ENCODE measurements at places on chromosomes 3 and 15.
A peak's percentile ranks its signal among the peaks of the same experiment; 100 is the strongest.

DNA sequence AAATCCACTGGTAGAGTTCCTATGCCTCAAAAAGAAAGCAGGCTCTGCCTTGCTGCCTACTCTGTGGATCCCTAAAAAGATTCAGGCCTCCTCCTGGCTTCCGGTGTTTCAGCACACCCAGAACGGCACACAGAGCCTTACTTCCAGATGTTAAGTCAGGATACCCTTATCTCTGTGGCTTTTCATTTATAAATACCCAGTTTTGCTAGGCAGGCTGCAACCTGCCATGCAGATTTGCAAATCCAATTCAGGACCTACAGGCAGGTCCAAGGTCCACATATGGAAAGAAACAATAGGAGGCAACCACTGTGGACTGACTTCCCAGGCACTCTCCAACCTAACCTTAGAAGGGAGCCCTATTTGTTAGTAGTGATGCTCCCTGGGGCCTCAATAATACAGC is 30.7 kb downstream of the EFL1 start:
- DNase-seq: no peak

GRCh38 chr15:69394556-69395282 is 19.4 kb upstream of the KIF23 start:
- DNase-seq: peak; percentile 85

GRCh38 chr3:59914251-59914650 is 864.4 kb upstream of the CFAP20DC start:
- DNase-seq: no peak

DNA sequence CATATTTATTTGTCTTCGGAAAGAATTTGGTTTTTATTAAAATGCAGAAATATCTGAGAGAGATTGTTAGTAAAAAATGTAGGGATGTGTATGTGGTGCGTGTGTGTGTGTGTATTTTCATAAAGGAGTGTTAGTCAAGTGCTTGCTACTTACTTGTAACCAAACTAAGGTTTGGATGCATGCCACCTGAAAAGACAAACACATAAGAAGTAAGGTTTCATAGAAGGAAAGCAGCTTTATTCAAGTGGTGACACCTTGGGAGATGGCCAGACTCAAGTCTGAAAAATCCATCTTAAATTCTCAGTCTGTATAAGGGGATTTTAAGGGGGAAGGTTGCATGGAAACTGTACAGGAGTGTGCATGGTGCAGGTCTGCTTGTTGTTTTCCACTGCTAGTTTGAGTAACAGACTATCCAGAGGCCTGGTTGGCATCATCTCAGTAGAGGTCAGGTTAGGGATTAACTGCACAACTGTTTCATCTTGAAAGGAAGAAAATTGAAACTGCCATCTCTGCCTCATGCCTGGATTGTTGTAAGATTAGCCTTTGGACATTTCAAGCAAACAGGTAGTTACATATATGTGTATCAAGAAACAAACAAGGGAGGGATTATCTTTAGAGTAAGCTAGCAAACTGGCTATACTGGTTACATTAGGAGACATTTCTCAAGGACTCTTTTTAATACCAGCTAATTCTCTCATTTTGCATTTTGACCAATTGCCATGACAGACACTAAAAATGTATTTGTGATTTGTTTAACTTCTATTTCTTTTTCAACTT is 196.7 kb downstream of the EPHA6 start:
- no peak for DNase-seq

DNA sequence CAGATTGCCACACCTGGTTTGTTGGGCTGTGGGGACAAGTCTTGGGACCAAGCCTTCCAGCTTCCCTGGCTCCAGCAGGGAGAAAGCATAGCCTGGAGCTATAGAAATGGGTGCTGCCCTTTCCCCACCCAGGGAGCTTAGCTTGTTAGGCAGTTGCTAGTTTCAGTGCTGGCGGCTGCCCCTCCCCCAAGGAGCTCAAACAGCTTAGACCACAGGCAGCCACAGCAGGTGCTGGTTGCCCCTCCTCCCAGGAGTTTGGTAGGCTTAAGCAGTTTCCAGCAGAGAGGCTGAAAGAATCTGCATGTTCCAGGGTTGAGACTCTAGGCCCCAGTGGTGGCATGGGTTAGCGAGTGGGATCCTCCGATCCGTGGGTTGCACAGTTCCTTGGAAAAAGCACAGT is 889.7 kb downstream of the IGSF11 start:
- DNase-seq: no peak

GRCh38 chr15:58649175-58649574 is 100.3 kb downstream of the ADAM10 start:
- DNase-seq: no peak

GRCh38 chr3:66386011-66386924 is 114.6 kb downstream of the LRIG1 start:
- DNase-seq: no peak

- DNase-seq: no peak
Measured at GRCh38 chr3:27749643-27750042, 27.5 kb upstream of the EOMES start.

GRCh38 chr15:83305704-83306291 is 21.3 kb upstream of the BNC1 start:
- no peak for DNase-seq

DNA sequence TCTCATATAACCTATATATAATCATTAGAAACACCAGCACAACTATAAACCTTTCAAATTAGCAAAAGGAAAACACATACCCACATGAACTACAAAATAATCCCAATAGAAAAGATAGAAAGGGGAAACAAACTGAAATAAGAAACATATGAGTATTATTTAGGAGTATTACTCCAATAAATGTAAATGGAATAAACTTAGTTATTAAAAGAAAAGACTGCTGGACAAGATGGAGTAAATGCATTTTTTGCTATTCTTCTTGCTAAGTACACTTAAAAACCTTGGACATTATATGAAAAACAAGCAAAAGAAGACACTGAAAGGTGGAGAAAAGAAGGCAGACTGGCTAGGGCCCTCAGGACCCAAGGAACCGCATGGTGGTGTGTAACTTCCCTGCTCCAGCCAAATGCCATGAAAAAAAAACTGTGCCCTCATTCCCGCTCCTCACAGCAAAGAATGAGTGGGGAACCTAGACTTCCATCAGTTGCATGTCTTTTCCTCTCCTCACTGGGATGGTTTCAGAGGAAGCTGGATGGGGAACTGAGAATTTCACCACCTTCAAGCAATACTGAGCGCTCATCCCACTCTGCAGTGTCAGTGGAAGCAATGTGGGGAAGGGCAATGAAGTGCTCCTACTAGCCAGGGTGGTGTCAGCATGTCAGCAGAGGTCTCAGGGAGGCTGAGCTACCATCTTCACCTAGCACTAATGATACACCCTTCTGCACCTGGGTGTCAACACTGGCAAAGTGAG is 43.7 kb upstream of the ADAMTS17 start:
- DNase-seq: no peak

DNA sequence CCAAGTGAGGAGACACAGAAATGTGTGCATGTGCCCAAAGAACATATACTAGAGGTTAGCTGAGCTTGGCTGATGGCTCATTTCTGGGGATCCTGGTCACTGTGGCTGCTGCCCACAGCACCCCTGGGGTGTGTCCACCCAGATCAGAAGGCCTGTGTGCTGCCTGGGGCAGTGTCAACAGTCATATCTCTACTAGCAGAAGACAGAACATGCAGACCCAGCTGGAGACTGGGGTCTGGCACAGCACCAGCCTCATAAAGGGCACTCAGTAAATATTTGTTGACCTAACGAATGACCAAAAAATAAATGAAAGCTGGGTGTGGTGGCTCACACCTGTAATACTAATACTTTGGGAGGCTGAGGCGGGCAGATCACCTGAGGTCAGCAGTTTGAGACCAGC is 16.4 kb downstream of the CHRNA3 start:
- DNase-seq: no peak

- DNase-seq: no peak
Measured at GRCh38 chr3:122982216-122983185, 45.1 kb downstream of the SEMA5B start.

GRCh38 chr3:27471923-27472550 is 12.1 kb downstream of the SLC4A7 start:
- DNase-seq: no peak

DNA sequence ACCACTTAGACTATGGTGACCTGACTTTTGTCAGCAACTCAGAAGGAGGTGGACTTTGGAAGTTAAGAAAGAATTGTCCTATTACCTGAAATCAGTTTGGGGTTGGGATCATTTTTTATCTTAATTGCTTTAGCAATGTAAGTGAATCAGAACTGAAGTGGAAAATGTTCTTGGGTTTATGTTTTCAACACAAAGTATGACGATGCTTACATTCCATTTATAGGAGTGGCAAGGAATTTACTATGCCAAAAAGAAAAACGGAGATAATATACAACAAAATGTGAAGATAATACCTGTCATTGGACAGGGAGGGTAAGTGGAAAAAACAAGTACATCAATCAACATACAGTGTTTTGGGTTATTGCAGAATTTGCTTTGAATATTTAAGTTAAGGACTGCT is 116.1 kb downstream of the PDE8A start:
- DNase-seq: no peak

DNA sequence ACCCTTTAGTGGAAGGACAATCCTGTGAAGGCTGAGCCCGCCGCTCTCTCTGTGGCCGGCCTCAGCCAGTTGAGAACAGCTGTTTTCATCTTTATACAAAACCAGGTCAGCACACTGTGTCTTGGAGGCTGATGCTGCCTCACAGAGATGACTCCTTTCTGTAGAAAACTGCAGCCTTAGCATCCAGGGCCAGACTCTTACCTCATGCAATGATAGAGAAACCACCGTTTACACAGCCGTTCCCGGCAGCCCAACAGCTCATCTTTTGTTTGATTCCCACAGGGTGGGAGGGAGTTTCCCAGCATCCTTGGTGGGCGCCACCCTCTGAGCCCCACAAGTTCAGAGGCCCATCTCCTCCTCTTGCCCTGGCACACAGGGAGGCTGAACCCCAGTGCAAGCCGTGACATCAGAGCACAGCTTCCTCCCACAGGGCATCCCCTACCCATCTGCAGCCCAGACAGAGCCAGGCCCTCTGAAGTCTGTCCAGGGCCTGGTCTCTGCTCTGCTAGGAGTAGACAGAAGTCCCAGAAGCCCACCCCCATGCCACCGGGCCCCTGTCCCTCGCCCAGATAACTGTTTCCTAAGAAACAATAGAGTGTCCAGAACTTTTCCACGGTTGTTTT is 105.0 kb downstream of the LRRK1 start:
- no peak for DNase-seq

Data from activated CD4-positive, alpha-beta T cell treated with anti-CD3 and anti-CD28 coated beads, Interleukin-2, amount 50 U/mL, for 1 hour (primary cell).